ENCODE measurements at places on chromosomes 3 and 15.

DNA sequence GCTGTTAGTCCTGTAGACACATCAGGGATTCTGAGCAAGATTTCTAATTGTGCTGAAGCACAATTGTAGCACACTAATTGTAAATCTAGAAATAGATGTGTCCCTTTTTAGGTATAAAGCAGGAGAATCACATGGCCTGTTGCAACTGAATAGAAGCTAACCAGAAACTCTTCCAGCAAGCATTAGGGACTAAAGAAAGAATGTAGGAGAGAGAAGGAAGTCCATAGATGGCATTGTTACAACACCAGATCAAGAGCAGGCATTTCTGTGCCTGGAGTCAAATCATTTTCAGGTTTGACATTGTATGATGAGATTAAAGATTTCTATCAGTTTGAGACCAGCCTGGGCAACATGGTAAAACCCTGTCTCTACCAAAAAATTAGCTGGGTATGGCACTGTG is 27.4 kb downstream of the CALML4 start:
- no peak for DNase-seq

DNA sequence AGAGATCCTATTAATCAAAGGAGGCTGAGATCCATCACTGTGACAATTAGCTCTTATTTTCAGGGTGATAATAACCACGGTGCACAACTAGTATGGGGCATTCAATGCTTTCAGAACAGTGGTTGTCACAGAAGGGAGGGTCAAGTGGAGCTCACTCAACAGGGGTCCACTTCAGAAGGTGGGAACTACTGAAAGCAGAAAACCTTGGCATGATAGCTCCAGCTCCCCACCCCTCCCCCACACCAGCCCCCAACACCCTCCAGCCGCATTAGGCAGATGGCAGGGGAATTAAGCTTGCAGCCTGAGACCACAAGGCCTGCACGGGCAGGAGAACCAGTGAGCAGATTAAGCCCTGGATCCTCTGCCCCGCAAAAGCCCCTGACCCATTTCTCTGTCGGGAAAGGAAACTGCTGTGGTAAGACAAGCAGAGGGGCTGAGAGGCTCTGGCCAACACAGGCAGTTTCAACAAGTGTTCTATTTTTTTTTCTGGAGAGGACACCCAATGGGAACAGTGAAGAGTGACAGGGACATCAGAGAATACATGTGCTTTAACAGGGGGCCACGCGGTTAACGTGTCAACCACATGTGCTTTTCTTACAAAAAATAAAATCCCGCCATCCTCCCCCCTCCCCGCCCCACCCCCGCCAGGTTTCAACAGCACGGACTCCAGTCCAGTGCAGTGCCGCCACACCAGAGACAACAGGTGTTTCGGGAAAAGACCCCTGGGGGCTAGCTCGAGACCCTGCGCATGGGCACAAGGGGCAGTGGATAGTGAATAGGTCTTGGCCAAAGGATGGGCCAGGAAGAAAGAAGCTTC is 997 bp downstream of the FYCO1 start:
- peak; percentile 22 for DNase-seq

DNA sequence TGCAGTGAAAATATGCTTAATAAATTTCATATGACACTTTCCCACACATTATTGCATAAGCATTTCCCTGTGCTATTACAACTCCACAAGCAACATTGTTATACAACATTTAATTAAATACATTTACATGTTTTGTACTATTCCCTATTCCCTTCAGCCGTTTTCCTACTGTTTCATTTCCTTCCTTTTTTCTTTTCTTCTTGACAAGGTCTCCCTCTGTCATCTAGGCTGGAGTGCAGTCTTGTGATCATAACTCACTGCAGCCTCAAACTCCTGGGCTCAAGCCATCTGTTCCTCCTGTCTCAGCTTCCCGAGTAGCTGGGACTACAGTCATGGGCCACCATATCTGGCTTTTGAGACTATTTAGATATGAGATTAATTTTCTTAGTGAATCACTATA is 254.7 kb downstream of the NFKBIZ start:
- no peak for DNase-seq

DNA sequence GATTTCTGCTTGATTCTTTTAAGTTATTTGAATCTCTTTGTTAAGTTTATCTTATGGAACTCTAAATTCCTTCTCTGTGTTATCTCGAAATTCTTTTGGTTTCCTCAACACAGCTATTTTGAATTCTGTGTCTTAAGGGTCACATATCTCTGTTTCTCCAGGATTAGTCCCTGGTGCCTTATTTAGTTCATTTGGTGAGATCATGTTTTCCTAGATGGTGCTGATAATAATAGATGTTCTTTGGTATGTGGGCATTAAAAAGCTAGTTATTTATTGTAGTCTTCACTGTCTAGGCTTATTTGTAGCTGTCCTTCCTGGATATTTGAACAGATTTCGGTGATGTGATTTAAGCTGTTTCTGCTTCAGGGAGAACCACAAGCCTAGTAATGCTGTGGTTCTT is 615.6 kb upstream of the NECTIN3 start:
- DNase-seq = no peak

DNA sequence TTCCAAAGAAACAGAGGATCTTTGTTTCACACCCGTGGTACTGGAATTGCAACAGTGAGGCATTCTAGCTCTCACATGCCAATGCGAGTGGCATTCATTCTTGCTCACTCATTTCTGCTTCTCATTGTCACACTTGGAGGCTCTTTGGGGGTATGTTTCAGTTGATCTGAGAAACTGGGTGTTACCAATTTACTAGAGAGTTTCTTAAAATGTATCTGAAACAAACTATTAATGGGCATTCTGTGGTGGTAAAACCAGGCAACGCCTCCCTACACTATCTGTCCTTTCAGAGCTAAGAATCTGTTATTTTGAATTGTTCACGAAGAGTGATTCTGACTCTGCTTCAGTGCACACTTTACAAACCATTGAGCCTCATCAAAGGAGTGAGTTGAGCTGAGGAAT is 140.6 kb upstream of the BHLHE40 start:
- DNase-seq = no peak

GRCh38 chr15:100254285-100254684 is 87.5 kb downstream of the ADAMTS17 start:
- DNase-seq = no peak

DNA sequence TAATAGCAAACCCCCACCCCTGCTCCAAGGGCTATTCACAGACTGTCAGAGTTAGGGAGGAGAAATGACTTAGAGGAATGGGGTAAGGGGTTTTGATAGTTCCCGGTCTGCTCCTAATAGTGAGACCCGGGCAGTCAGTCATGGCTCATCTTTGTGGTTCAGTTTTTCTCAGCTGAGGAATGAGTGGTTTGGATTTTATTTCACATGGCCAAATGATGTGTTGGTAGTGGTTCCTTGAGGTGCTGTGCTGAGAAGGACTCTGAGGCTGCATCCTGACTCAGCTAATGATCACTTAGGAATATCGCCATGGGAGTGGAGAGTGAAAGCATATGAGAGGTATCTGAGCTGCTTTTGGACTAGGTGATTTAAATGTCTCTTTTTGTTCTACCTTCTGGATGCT is 80.2 kb downstream of the LPP start:
- no peak for DNase-seq

GRCh38 chr15:63244399-63244798 is 33.0 kb upstream of the APH1B start:
- no peak for DNase-seq

- no peak for DNase-seq
These were observed 55.5 kb downstream of the GLDN start for GRCh38 chr15:51396921-51397320.

- DNase-seq = no peak
These were observed 158.3 kb upstream of the STAC start for GRCh38 chr3:36221975-36222374.

DNA sequence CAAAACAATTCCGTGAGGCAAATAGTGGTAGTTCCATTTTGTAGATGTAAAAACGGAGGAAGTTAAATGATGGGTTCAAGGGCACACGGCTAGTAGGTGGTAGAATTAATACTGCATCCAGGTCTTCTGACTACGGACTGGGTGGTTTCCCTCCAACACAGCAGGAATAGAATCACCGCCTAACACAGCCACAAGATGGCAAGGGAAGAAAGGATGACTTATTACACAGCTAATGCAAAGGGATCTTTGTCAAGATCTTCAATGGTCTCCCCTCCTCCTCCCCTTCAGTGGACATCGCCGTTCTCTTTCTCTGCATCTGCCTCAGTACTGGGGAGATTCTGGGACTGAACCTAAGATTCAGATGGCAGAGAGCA is 524 bp upstream of the TOPBP1 start:
- no peak for DNase-seq

DNA sequence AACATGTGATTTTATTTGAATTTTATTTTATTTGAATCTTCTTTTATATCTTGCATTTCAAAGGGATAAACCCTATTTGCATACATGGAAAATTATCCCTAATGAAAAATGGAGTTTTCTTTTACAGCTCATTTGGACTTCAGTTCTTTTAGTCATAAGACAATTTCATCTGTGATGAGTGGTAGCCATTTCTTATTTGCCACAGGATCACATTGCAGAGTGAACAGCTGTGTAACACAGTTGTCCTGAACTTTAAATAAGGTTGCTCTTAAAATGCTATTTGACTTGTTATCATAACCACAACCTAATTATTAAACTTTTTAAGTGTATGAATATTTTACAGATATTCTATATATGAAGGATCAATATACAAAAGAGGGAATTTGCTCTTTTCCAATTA is 221.7 kb upstream of the ROPN1 start:
- no peak for DNase-seq

- no peak for DNase-seq
These were observed 152.6 kb downstream of the GREM1 start for GRCh38 chr15:32870240-32871033.

DNA sequence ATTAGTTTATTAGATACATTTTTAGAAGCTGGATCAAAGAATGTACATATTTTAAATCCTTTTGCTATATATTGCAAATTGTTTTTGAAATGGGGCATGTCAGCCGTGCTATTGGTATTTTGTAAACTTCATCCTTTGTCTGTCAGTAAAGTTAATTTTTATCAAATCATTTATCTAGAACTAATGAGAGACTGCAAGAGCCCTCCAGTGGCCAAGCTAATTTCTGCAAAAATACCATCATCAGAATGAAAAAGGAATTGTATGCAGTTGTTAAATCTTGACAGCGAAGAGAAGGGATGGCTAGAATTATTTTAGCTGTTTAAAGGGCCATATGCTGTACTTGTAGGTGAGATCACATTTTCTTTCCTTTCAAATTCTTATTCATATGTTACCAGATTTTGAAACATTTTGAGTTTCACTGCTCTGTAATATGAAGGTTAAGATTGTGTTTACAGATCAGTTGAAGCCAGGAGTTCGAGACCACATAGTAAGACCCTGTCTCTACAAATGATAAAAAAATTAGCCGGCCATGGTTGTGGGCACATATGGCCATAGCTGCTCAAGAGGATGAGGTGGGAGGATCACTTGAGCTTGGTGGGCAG is 8.1 kb upstream of the CLDN11 start:
- no peak for DNase-seq

DNA sequence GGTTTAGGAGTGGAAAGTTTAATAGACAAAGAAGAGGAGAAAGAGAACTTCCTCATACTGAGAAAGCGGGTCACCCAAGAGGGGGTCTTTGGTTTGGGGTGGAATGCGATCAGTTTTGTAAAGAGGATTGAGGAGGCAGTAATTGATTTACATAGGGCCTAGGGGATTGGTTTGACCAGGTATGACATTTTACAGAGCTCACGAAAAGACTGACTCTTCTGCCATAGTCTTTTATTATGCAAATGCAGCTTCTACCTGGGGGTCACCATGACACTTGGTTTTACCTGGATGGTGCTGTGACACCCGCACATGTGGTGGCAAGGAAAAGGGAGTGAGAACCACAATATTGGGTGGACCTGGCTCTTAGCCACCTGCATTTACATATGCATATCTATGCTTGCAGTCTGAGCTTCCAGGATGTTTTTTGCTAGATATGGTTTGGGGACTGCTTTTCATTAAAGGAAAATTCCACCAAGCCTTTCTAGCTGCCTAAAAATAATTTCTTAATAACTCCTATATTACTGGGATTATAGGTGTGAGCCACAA is 6.9 kb upstream of the NME9 start:
- DNase-seq = no peak

DNA sequence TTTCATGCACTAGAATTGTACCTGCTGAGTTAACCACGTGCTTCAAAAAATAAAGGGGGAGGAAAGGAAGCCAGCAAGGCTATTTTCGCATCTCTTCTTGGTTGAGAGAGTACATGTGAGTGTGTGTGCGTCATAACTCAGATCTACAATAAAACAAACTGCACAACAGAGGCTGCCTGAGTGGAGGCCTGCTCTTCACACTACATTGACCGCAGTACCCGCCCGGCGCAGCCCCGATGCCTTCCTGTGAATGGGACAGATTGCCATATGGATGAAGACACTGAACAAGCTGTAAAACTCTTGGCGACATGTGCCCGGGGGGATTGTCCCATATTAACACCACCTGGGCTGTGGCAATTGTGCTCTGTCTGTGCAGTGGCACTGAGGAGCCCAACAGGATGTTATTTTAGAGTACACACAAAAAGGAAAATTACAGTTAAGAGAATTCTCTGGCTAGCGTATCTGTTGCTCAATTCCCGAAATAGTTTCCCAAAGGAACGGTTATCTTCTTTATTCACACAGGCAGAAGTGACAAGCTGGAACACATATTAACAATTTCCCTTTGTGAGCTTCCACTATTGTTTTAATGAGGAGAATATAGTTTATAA is 551.5 kb downstream of the FOXP1 start:
- no peak for DNase-seq

GRCh38 chr15:37137221-37137620 is 36.9 kb upstream of the MEIS2 start:
- DNase-seq = no peak

GRCh38 chr15:32107477-32108080 is 77.3 kb downstream of the CHRNA7 start:
- no peak for DNase-seq

DNA sequence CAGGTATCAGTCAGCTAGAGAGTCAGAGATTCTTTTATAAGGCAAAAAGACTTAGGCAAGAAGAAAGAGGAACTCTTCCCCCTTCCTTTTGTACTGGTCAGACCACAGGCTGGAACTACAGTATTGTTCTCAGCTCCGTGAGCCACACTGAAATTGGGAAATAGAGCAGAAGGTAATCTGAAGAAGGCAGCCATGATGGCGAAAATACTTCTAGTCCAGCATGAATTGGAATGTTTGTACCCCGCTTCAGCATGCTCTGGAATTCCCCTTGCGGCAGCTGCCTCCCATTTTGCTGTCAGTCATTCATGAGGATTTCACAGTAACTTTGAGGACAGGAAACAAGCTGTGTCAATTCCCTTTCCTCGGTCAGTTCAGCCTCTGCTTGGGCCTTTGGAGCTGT is 96.2 kb downstream of the CORO2B start:
- DNase-seq = no peak

DNA sequence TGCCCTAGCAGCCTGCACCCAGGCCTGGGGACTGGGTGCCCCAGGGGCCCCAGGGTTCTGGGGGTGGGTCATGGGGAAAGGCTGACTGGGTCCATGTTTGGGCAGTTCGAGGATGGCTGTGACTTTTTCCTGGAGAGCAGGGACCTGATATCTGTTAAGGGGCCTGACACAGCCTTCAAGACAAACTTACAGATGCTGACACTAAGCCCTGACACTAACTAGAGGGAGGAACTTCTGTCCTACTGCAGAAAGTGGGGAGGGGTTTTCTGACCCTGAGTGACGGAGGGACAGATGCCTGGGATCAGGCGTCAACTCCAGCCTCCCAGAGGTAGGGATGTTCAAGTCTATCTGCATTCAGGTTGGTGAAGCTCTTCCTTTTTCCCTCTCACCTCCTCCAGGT is 45.0 kb upstream of the SLC6A11 start:
- no peak for DNase-seq

- no peak for DNase-seq
These were observed 12.0 kb downstream of the GREM1 start for GRCh38 chr15:32729700-32730395.

- DNase-seq = no peak
These were observed 16.1 kb downstream of the POU1F1 start for GRCh38 chr3:87260270-87260669.
